ENCODE measurements at places on chromosomes 6 and 20.

GRCh38 chr6:7802662-7803061 lies 76.8 kb downstream of the BMP6 start:
- no peak for DNase-seq

DNA sequence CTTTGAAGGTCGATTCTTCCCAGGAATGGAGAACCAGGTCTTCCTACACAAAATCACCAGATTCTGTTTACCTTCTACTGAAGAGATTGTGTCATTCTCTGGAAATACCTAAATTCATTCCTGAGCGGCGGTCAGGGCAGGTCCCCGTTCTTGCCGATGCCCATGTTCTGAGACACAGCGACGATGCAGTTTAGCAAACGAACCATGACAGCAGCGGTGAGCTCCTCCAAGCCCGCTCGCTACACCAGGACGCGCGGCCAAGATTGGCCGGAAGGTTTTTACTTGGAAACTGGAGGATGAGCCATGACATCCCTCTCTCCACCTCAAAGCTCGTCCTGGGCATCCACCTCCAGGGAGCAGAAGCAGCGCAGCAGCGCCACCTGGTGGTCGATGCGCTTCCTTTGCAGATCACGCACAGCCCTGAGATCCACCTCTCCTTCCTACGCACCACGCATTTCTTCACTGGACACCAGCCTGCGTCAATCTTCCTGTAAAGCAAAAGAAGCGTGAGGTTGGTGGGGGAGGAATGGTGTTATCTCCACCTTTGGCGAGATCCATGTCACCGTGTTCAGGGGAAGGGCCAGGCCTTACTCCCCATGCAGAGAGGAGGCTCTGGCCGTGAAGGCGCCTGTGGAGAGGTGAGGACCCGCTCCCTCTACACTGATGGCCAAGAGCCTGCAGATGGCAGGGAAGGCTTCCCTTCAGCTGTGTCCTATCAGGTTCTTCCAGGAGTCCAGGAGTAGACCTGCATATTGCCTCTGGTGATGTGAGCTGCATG lies 9.9 kb upstream of the HLA-B start:
- peak; percentile 83 for DNase-seq

DNA sequence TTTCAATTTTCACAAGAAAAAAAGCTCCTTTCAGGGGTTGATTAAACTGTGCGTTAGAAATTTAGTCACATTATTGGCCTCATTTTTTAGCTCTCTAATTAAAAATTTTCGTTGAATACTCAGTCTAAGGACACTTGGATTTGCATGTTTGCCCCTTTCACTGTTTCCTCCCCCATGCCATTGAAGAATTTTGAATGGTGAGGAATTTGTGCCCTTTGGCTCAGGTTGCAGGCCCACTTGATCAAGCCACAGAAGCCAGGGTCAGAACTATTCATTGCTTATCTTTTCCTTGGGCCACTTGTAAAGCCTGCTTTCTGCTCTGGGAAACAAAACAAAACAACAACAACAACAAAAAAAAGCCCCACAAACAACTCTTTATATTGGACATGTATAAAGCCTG lies 12.2 kb downstream of the LIN28B start:
- no peak for DNase-seq

DNA sequence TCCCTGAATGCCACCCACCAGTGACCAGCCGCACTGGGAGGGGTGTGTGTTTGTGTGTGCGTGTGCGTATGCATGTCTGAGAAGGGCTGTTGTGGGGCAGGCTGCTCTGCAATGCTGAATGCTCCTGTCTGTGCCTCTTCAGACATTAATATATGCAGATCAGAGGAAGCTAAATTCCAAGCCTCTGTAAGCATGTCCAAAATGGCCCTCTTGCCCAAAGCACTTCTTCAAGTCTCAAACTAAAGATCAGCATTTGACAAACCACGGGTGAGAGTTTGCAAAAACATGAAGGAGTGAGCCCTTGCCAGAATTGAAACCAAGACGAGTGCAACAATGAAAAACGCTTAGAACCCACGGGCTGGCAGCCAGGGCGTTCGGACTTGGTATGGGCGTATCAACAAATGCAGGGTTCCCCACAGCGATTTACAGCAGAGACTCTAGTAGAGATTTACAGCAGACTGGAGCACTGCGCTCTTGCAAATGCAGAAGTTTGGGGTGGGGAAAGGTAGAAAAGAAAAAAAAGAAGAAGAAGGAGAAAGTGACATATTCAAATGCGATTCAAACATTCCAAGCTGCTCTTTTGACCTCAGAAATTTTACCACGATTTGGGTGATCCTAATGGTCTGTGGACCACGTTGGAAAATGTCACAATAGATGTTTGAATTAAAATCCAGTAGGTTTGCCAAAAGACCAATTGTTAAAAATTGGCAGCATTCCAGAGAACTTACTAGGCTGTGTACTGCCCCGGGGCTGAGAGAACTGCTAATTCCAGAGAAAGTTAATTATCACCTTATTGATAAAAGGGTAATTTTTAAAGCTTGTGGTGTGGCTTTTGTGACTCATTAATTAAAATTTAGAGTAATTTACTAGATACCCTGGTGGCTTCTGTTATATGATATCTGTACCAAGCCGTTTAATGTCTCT lies 3.5 kb downstream of the SCML4 start:
- no peak for DNase-seq

DNA sequence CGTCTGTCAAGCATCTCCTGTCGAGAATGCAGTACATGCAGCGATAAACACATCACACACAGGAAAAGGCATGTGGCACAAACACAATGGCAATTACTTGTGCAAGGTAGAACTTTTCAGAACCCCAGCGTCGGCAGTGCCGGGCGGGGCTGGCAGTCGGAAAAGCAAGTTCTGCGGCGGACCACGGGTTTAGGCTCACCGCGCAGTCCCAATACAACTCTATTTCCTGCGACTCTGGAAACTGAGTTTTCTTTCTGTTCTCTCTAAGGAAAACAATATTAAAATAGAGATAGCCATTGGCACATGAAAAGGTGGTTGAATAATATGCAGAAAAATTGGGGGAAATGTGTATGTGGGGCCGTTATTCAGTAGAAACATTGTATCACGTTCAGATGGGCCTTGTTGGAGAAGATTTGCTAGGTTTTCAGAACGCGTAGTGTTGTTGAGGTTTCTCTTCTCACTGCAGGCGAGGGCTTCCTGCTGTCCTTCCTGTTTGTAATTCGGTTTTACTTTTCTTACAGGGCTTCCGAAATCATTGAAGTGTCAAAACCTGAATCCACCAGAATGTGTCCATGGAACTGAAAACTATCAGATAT lies 369.5 kb downstream of the THBS2 start:
- DNase-seq = no peak

GRCh38 chr6:87736809-87737540 lies 34.9 kb upstream of the AKIRIN2 start:
- DNase-seq = no peak

DNA sequence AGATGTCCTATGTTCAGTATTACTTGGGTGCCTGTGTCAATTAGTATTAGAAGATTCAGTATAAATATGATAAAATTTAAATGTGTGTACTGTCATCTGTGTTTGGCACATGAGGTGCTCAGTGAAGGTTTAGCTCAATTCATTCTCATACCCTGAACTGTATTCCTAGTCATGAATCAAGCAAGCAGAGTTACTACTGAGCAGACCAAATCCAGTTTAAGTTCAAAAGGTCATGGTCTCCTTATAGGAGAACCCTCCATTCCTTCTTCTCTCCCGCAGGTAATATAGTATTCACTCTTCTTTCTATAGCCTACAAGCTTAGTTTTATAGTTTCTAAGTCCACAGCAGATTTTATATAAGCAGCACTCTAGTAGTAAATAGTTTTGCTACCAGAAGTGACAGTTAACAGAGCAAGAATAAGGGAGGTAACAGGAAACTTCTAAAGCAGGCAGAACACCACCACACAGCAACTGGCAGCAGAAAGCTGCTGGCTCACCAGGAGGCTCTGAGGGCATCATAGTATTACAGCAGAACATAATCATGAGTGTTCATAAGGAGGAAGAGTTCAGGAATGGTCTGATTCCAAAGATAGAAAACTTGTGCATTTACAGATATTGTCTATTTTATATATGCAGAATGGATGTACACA lies 133.2 kb downstream of the SLC16A10 start:
- DNase-seq = no peak

DNA sequence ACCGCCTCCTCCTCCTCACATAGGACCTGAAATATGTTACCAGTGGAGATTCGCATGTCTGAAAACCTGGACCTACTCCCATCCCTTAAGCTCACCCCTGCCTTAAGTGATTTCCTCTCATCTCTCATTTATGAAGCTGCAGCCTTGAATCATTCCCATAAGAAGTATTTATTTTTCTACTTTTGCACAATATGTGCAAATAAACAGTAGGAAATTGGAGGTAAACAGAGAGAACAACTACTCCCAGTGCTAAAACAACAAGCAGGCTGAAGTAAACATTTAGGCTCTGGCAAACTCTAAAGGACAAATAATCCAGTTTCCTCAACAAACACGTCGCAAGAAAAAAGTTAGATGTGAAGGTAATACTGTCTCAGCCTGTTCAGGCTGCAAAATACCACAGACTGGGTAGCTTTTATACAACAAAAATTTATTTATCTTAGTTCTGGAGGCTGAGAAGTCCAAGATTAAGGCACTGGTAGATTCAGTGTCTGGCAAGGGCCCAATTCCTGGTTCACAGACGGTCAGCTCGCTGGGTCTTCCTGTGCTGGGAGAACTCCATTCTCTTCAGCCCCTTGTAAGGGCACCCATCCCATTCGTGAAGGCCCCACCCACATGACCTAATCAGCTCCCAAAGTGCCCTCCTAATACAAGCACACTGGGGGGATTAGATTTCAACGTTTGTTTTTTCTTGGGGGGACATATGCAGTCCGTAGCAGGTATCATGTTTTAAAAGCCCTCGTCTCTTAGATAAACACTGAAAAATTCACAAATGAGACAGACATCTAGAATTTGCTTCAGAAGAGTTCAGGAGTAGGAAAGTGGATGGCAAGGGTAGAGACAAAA lies 15.6 kb downstream of the SPATA2 start:
- DNase-seq = no peak

GRCh38 chr6:165663736-165664558 lies 906 bp upstream of the PDE10A start:
- DNase-seq = no peak

- DNase-seq = no peak
Measured at GRCh38 chr6:28303570-28303969, 22.2 kb downstream of the PGBD1 start.

DNA sequence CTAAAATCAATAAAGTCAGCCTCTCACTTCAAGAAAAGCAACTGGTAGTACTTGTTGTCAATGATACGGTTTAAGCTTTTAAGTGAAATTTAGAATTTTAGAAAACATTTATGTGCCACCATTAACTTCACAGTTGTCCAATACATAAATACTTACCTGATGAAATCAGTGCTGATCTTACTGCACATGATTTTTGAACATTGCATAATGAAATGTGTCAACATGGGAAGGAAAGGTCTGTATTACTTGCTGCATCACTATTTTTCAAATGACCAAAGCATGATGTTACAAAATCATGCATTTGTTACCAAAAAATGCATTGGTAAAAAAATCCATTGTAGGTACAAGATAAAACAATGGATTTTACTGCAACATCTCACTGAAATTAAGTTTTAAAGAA lies 284.3 kb downstream of the EPM2A start:
- no peak for DNase-seq

DNA sequence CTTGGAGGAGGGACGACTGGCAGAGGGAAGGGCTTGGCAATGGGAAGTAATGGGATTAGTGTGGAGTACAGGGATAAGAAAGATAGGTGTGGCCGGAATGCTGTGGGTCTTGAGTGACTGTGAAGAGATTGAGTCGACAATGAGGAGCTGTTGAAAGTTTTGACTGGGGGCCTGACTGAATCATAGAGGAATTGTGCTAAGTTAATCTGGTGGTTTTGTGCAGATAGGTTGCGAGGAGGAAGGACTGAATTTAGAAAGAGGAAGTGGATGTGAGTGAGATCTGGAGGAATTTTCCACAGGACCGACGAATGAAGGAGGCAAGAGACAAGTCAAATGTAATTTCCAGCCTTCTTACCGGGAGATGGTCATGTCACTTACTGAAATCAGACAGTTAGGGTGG lies 143.9 kb upstream of the RALGAPA2 start:
- DNase-seq = no peak

- DNase-seq = no peak
Measured at GRCh38 chr6:11366183-11366933, 133.9 kb upstream of the NEDD9 start.

- DNase-seq = no peak
Measured at GRCh38 chr20:56628873-56629463, at the start of gene TFAP2C. Gene TFAP2C (plus strand): TSS chr20:56629306. CDS start chr20:56629545, 239 bp downstream.

- DNase-seq = no peak
Measured at GRCh38 chr6:85372915-85373270, 77.0 kb upstream of the NT5E start.

DNA sequence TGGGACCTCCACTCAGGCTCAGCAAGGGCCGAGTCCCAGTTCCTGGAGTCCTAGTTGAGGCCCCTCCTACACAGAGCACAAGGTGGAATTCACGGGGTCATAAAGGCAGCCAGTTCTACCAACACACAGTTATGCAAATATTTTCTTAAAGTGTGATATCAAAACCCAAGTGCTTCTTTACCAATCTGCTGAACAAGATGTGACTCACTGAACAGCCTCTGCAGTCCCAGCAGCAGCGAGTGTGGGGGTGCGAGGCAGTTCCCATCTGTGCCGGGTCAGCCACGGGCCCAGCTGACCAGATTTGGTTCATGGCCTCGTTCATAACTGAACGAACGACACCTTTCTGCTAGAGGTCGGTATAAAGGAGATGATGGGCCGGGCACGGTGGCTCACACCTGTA lies 4.5 kb upstream of the TCEA2 start:
- no peak for DNase-seq

GRCh38 chr6:34788111-34788510 lies 3.8 kb upstream of the BLTP3A start:
- no peak for DNase-seq

DNA sequence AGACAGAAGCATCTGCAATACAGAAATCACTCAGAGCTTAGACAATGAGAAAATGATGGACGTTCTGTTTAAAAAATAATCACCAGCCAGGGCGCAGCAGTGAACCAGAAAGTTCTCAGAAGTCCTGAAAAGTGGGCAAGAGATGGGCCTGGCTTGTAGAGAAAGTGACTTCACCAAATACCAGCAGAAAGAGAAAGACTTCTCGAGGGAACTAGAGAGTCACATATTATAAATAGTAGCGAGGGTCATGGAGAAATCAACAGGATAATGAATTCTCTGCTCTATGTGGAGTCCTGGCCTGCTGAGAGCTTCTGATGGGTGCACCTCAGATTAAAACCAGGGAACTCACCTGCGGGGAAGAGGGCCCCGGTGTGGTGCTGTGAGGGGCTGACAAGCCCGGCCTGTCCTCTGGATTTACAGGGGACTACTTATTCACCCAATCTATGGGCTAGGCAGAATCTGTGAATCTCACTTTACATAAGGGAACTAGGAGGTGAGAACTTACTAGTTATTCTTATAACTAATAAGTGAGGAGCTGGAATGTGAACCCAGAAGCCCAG lies 5.6 kb upstream of the RAMACL start:
- no peak for DNase-seq

GRCh38 chr6:5012519-5012918 lies 8.7 kb upstream of the RPP40 start:
- no peak for DNase-seq

- no peak for DNase-seq
Measured at GRCh38 chr6:22467645-22468044, 101.7 kb upstream of the HDGFL1 start.

GRCh38 chr6:36373368-36374019 lies 14.0 kb downstream of the ETV7 start:
- peak; percentile 40 for DNase-seq

All from left forelimb (tissue), 1 donor.